ENCODE measurements at places on chromosomes 7 and 10.

- DNase-seq: no peak
These were observed 125.7 kb downstream of the OAT start for GRCh38 chr10:124292911-124293615.

GRCh38 chr10:12710594-12711349 is 290.7 kb downstream of the CCDC3 start:
- DNase-seq: peak; percentile 51

- no peak for DNase-seq
These were observed 34.7 kb downstream of the MINDY4 start for GRCh38 chr7:30805931-30806330.

DNA sequence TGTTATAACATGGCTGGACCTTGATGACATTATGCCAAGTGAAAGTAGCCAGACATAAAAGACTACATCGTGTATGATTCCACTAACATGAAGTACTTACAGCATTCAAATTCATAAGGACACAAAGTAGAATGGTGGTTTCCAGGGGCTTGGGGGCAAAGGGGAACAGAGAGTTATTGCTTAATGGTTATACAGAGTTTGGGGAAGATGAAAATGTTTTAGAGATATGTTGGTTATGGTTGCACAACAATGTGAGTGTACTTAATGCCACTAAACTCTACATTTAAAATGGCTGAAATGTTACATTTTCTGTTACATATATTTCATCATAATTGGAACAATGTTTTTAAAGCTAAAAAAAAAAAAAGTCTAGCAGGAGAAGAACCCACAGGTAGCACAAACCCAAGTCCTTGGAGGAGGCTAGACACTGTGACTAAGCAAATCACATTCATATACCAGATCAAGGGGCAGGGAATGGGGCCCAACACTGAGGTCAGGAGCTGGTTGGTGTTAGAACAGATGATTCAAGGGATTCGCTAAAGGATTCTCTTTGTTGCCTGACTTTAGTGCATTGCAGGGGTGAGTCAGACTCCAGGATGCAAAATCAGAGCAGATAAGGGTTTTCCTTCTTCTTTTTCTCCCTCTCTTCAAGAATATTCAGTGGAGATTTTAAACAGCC is 25.1 kb upstream of the AOAH start:
- DNase-seq: no peak

DNA sequence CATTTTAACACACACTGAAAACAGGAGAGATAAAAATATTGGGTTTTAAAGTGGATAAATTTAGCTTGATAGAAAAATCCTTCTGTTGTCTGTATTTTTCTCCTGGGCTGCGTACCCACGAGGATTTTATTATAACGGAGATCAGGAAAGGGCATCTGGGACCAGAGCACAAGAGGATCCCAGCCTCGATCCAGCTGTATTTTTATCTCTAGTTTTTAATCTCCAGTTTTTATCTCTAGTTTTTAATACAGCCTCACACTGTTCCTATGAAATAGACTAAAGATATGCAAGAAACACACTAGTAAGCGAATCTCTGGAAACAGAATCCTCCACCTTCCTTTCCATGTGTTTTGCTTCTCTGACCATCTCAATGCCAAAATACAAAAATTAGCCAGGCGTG is 295.2 kb downstream of the FRMD4A start:
- DNase-seq: no peak

DNA sequence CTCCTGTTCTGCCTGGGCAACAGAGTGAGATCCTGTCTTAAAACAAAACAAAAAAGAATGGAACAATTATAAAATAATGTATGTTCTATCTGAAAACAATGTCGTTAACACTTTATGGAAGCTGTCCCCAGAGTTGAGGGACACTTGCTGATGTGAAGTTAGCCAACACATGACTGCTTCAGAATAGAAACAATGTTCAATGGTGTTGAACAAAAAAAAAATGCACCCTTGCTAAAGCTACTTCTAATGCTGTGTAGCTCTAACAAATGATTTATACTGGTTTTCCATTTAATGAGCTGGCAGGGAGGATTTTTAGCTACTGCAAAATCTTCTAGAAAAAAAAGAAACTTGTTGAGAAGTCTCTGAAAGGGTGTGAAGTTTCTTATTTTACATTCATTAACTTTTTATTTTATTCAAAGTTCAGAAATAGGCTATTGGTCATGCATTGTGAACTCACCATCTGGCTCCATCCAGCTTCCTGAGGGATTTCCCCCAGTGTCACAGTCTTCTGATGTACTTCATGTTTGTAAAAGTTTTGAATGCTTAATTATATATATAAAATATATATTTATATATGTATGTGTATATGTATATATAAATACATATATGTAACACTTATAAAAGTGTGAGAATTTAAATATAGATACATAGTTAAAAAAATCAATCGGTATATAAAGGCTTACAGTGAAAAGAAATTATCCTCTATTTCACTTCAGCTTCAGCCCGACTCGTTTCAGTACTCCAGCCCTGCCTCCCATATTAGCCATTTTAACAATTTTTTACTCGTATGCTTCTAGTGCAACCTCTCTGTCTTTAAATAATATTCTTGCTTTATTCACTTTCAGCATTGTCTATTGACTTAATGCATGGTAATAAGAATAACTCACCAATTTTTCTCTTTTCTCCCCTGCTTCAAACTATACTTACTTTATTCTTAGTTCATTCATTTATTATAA is 35.0 kb downstream of the HDAC9 start:
- DNase-seq: no peak

- DNase-seq: no peak
These were observed 60.2 kb downstream of the DNAJB9 start for GRCh38 chr7:108629651-108630400.

DNA sequence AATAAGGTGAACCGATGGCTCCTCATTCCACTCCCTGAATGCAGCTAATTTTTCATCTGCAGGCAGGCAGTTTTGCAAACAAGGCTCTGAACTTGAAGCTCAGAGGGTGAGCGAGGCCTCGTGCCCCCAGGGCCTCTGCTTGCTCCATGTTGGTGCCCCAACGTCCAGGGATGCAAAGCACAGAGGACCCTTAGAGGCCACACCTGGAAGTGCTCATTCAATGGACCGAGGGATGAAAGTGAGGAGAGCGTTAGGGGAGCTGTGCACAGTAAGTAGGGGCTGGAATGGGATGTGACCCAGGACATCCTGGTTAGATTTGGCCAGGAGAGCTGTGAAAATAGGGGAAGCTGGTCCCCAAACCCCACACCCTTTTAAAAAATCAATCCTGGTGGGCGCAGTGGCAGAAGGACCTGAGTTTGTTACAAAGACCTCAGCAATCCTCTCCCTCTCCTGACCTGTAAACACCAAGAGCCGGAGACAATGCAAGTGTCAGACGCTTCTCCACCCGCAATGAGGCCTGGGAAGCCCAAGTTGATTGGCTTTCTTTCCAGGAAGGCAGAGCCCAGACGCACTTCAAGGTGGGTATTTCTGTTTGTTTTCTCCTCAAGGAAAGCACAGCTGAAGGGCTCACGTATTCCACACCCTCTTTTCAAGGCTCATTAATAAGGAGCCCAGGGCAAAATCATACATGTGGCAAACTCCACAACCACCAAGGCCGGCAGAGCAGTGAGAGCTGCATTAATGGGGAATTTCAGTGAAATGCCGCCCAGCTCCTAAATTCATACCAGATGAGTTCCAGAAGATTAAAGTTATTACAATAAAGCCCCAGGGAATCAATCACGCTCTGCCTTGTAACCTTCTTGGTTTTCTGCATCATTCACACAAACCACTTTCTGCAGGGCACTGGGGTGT is 14.1 kb upstream of the CXCL12 start:
- DNase-seq: no peak

GRCh38 chr7:43248553-43248952 is 136.1 kb downstream of the HECW1 start:
- DNase-seq: no peak

DNA sequence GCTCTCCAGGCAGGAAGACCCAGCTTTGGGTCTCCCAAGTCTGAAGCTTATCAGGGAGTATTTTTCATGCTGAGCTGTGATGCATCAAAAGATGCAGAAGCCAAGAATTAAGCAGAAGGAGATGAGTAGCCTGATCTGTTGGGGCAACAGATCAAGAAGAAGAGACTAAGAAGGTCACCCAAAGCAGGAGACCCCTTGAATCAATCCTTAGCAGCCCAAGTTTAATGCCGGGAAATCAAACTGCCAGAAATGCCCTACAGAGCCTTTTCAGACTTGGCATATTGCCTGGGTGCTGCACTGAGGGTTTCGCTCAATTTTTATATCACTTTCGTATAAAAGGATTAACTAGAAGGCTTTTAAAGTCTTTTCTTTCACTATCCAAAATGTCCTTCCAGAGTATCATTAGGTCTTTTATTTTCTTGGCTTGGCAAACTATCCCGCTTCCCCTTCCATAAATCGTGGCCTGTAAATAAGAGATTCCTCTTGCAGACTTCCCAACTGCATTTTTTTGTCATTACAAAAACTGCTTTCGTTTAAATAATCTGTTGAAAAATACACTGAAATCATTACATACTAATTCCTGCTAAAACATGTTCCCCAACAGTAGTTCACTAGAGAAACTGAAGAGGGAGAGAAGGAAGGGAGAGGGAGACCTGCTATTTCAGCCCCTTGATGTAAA is 49.0 kb upstream of the STK17A start:
- DNase-seq: no peak

DNA sequence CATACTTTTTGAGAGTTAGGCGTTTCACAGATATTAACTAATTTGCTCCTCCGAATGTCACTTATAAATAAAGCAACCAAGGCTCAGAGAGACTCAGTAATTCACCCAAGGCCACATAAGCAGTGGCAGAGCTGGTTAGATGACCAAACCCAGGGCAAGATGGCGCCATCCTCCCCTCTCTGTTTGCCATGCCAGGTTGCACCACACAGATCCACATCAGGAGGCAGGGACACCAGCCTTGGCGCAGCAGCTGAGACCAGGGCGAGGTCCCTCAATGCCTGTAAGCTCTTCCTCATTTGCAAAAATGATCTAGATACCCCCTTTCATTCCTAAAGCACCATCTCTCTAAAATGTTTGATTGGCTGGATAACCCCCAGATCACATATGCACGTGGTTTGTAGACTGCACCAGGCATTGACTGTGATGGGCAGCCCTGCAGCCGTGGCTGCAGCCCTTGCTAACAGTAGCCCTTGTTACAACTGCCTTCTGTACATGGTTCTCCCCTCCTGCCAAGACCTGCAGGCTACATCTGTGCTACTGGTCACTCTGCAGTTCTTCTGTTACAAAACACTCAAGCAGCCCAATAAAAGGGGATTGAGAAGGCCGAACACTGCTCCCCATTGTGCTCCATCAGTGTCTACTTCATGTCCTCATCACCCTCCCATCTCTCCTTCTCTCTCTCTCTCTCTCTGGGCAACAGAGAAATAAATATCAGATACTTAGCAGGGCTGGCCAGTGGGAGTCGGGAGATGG is 298.6 kb downstream of the PRPF18 start:
- DNase-seq: no peak

- DNase-seq: no peak
These were observed 213.9 kb downstream of the MAD1L1 start for GRCh38 chr7:2018569-2019460.

GRCh38 chr7:131525820-131526219 is 30.6 kb downstream of the PODXL start:
- no peak for DNase-seq

- DNase-seq: no peak
These were observed 53.6 kb upstream of the ZPBP start for GRCh38 chr7:50146692-50147091.

DNA sequence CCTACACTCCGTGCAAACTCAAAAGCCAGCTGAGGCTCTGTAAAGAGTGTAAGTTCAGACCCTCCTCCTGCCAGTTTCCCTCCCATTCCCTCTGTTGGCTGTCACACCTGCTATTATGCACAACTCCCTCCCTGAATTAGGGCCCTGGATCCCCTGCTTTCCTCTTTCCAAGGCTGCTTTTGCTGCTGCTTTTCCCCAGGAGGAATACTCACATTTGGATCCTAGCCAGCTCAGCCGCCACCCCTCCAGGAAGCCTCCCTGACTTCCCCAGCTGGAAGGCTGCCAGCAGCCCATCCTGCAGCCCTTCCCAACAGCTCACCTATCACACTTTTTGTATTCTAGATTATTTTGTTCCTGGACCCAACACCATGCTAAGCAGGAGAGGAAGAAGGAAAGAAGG is 40.9 kb upstream of the WDR11 start:
- no peak for DNase-seq

DNA sequence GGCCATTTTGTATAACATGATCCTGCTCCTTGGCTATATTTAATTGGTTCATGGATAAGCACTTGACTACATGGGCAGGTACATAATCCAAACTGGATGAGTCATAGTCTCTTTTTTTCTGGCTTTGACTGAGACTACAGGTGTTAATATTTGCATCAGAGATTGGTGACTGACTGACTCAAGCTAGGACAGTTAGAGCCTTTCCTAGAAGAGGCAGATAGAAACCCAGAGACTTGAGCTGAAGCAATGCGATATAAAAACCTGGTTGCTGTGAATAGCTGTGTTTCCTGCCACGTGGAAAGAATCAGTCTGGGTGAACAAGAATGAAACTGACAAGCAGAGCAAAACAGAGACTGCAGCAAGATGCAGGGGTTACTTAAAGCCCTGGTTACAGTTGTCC is 81.0 kb downstream of the SAMD9 start:
- no peak for DNase-seq

GRCh38 chr7:52271703-52272102 is 763.7 kb upstream of the POM121L12 start:
- no peak for DNase-seq

GRCh38 chr7:17371671-17372524 is 73.4 kb downstream of the AHR start:
- DNase-seq: no peak

- no peak for DNase-seq
These were observed 170.5 kb upstream of the NPS start for GRCh38 chr10:127378628-127379027.

- no peak for DNase-seq
These were observed 37.8 kb upstream of the GARS1 start for GRCh38 chr7:30556840-30557239.

DNA sequence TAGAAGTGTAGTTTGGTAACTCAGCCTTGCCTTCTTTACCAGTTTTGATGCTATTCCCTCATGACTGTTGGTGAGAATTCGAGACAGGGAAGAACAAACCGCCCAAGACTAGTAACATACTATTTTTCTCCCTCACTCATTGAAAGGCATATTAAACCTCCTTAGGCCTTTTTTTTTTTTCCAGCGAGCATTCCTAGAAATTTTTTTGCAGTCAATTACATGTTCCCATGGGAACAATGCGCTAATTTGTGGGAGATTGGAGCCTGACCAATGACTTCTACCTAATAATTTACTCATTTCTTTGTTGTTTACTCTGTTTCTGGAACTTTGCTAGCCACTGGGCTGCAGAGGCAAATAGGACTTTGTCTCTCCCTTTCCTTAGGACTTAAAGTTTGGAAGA is 6.0 kb downstream of the VPS50 start:
- DNase-seq: no peak

GRCh38 chr7:36638140-36638539 is 86.2 kb downstream of the AOAH start:
- no peak for DNase-seq
